Subcutaneous preadipocyte (primary cell): ENCODE measurements at places on chromosomes 6 and 20. TPM values are rescaled to one million over a fixed set of nuclear protein-coding genes. Genes with fewer than 3 reads are reported as not detected.

MUC22 gene
- total RNA-seq = not detected in 2 replicates

PSMF1 gene
- total RNA-seq = 29.9 and 42.6 TPM in 2 replicates

C6orf15 gene
- total RNA-seq = not detected in 2 replicates

HNF4A gene
- not detected in 2 replicates for total RNA-seq

GNAS gene
- 235 and 334 TPM in 2 replicates for total RNA-seq
